MV-4-11 (cell line): ENCODE measurements at places on chromosomes 2 and 18.

- DNase-seq = no peak
Measured at GRCh38 chr2:186031229-186031628, 292.6 kb downstream of the FSIP2 start.

GRCh38 chr2:233470839-233471238, 95.7 kb downstream of the USP40 start:
- DNase-seq = no peak

DNA sequence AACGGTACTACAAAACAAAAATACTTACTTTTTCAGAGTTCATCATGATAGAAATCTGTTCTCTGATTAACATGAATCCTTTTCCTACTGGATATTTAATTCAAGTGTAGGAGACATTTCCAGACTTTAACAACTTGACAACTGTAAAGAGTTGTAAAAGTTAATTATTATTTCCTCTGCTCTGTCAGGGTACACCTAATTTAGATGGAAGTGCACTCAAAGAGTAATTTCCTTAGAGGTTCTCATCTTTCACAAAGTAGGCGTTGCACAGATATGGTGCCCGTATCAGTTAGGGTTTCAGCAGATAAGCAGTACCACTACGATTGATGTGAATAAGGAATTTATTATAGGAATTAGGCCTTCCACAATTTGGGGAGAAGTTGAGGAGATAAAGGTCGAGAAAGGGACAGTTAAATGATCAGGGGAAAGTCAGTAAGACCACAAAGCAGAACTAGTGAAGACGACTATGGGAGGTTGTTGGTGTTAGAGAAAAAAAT, 16.2 kb upstream of the PDE11A start:
- no peak for DNase-seq

DNA sequence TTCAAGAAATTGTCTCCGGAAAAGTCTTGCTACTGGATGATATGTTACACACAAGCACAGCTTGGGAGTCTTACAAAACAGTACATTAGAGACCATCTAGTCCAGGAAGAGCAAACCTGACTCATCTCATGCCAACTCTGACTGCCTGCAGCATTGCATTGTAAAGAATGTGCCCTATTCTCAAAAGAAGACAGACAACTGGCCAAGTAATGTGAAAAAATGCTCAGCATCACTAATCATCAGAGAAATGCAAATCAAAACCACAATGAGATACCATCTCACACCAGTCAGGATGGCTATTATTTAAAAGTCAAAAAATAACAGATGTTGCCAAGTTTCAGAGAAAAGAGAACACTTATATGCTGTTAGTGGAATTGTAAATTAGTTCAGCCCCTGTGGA, 42.7 kb upstream of the GORASP2 start:
- no peak for DNase-seq

GRCh38 chr2:168338292-168338691, 90.9 kb upstream of the STK39 start:
- DNase-seq = peak; percentile 23

- peak; percentile 86 for DNase-seq
Measured at GRCh38 chr2:165587335-165587938, 117.9 kb downstream of the CSRNP3 start.

- DNase-seq = no peak
Measured at GRCh38 chr18:59063300-59063906, 76.3 kb upstream of the SEC11C start.

DNA sequence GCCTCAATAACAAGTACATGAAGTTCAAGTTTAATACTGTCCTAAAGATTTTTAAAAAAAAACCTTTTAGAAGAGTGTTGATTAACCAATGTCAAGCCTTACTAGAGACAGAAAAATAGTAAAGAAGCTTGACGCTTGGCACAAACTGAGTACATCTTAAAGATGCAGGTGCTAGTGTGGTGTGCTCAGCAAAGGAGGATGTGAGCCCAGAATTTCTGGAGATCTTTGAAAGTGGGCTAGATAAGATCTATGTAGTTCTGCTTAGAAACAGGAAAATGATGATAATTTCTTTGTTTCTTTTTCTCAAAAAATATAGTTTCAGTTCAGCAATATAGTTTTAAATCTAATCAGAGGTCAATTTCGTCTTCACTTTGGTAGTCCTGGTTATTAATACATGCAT, 118.3 kb upstream of the KLHL14 start:
- no peak for DNase-seq

DNA sequence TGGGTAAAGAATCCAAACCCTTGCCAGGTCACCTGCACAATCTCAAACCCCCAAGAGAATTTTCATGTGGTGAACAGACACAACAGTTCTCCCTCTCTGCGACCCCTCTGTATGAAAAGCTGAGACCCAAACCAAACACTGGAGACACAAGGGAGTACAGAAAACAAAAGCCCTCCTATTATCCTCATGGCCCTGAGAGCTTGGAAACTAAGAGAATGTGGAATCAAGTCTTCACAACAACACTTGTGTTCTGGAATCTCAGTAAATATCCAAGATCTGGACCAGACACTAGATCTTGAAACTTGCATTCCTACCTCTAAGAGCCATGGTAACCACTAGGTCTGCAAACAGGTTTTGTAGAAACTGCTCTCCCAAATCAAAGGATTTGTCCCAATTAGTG, 50.1 kb upstream of the CCDC150 start:
- DNase-seq = no peak

DNA sequence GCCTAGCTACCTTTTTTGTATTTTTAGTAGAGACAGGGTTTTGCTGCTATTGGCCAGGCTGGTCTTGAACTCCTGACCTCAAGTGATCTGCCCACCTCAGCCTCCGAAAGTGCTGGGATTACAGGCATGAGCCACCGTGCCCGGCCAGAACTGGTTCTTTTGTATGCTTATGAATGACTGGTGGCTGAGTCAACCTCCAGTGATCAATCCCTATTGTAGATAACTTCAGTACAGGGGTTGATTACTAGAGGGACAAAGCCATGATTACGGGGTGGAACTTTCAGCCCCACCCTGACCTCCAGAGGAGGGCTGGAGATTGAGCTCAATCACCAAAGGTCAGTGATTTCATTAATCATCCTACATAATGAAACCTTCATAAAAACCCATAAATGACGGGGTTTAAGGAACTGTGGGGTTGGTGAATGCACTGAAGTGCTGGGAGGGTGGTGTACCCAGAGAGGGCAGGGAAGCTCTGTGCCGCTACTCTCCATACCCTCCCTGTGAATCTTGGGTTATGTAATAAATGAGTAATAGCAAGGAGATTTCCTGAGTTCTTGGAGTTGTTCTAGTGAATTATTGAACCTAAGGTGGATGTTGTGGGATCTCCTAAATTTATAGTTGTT, 281.8 kb upstream of the CXCR4 start:
- peak; percentile 10 for DNase-seq

- DNase-seq = no peak
Measured at GRCh38 chr2:191319186-191319585, 74.0 kb downstream of the MYO1B start.

DNA sequence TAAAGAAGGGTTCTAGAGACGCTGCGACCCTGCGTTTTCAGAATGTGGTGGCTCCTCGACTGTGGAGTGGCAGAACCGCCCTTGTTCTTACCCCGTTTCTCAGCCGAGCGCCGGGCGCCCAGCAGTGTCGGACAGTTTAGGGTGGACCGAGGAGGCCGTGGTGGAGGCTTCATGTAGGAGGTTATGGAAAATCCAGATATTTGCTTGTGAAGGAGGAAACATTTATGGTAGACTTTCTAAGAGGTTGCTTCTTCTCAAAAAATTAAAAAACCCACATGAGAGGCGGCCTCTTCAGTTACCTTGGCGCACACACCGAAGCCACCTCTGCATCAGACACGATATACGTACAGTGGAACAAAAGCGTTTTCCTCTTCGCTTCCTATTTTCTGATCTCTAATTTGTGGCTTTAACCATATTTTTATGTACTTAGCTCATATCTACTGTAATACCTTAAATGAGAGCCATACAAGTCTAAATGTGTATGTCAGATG, 120.8 kb downstream of the NFATC1 start:
- DNase-seq = no peak
